ENCODE measurements at places on chromosomes 5 and 9. TPM values are rescaled to one million over a fixed set of nuclear protein-coding genes. Genes with fewer than 3 reads are reported as not detected.
A peak's percentile ranks its signal among the peaks of the same experiment; 100 is the strongest.

Gene GNA14
- 3.9 TPM for total RNA-seq

Gene ITGA2
- total RNA-seq = 22.5 TPM

DNA sequence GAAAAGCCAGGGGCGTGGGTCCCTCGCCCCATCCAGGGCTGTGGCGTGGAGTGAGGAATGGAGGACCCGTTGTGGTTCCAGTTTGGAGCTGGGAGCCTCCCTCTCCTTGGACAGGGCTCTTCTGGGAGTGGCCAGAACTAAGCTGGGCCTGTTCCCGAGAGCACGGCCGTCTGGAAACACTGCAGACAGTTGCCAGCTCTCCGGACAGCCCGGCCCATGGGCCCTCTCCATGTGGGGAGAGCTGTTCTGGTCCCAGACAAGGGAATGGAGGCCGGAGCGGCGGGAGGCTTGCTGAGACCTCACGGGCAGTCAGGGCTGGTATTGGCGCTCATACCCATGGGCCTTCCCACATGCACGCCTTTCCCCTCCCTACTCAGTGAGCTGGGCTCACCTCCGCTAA is 45.2 kb upstream of the FCN2 start:
- no peak overlapping the region for H3K4me3 ChIP-seq
- no peak overlapping the region for H3K27ac ChIP-seq
- no peaks in the 10 kb centered on the region for H3K4me1 ChIP-seq
- H3K27me3 ChIP-seq = no peaks in the 10 kb centered on the region

Gene PDCD1LG2
- total RNA-seq = not detected

- no peak overlapping the region for H3K4me3 ChIP-seq
- no peak overlapping the region for H3K27ac ChIP-seq
- no peaks in the 10 kb centered on the region for H3K27me3 ChIP-seq
- DNase-seq = no peak
Observed at GRCh38 chr5:125668884-125669283, 754.3 kb upstream of the GRAMD2B start.

DNA sequence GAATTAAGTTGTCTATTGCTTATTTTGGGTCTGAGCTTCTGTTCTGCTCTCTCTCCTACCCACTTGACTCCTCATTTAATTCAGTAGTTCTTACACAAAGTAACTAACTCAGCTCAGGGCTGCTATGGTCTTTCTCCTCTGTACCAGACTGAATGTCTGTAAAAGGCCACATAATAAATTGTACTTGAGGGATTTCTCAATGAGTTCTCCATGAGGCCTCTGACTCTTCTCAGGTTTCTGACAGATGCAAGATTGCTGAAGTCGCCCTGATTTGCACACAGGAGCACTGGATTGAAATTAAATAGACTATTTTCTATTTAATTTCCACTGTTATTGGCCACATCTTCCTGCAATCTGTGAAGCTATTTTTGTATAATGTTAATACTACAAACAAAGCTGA is 2.9 kb downstream of the IQGAP2 start:
- no peak overlapping the region for H3K4me3 ChIP-seq
- DNase-seq = no peak
- no peak overlapping the region for H3K27ac ChIP-seq
- no peaks in the 10 kb centered on the region for H3K27me3 ChIP-seq
- no peaks in the 10 kb centered on the region for H3K4me1 ChIP-seq

DNA sequence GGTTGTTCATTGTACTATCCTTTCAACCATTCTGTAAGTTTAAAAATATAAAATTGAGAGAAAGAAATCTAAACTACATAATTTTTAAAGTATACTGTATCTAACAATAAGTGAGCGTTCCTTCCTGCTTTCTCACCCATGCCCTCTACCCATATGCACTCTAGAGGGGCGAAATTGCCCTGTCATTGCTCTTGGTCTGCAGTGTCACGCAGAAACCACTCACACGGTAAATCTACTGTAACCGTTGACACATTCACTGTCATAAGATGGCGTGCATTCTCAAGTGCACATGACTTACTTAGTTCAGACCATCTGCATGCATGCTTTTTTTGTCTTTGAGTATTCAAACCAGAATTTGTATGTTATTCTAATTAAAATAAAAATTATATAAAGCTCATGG is 55.7 kb upstream of the NIPBL start:
- H3K27me3 ChIP-seq = no peaks in the 10 kb centered on the region
- no peak overlapping the region for H3K27ac ChIP-seq
- no peak for DNase-seq
- H3K4me1 ChIP-seq = no peaks in the 10 kb centered on the region
- no peak overlapping the region for H3K4me3 ChIP-seq

DNA sequence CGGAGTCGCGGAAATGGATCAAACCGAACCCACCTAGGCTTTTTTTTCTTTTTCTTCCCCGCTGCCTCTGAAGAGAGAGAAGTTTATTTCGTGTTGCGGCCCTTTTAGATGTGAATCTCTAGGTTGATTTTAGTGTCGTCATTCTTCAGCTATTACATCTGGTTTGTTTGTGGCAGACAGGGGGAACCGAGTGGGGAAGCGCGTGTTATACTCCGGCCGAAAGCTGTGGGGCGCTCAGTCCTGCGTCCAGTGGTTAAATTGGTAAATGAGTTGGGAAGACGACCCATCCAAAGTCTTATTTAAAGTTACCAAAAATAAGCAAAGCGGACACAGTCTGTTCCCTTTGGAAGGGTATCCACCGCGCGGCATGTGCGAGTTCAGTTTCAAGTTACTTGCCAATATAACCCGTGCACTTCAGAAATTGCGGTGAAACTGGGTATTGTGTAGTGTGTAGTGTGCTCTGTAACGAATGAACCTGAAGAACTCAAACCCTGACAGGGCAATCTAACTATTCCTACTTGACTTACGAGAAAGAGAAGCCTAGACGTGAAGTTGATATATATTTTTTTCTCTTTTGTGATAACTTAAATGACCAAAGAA is 1.3 kb downstream of the MAN2A1 start:
- DNase-seq = peak; percentile 80
- no peaks in the 10 kb centered on the region for H3K36me3 ChIP-seq
- H3K4me3 ChIP-seq = peak overlapping the region; percentile 85
- peaks cover 41% of the 10 kb centered on the region for H3K4me1 ChIP-seq
- H3K27ac ChIP-seq = peak overlapping the region; percentile 98

Gene GARIN3
- not detected for total RNA-seq

- H3K36me3 ChIP-seq = peaks cover 12% of the 10 kb centered on the region
- no peaks in the 10 kb centered on the region for H3K27me3 ChIP-seq
- DNase-seq = no peak
- no peak overlapping the region for H3K27ac ChIP-seq
Observed at GRCh38 chr5:109718216-109718615, 28.5 kb downstream of the MAN2A1 start.

DNA sequence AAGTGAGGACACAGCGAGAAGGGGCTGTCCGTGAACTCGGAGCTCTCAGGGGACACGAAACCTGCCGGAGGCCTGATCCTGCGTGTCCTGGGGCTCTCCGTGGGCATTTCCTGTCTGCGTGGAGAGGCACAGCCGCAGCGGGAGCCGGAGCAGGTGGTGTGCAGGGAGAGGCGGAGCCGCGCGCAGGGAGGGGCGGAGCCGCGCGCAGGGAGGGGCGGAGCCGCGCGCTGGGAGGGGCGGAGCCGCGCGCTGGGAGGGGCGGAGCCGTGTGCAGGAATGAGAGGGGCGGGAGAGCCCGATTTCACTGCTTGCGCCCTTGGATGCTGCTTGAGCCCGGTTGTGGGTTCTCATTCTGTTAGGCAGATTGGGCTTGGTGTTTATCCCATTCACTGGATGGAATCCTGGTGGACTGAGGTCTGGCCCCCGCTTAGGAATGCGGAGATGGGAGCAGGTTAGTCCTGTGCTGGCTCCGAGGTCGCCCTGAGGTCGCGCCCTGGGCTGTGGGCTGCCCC is 26.7 kb downstream of the NDUFS6 start:
- no peaks in the 10 kb centered on the region for H3K27me3 ChIP-seq
- no peak overlapping the region for H3K27ac ChIP-seq
- H3K4me3 ChIP-seq = no peak overlapping the region
- no peaks in the 10 kb centered on the region for H3K4me1 ChIP-seq

- no peaks in the 10 kb centered on the region for H3K36me3 ChIP-seq
- no peak overlapping the region for H3K4me3 ChIP-seq
- no peaks in the 10 kb centered on the region for H3K27me3 ChIP-seq
- no peak overlapping the region for H3K27ac ChIP-seq
- H3K4me1 ChIP-seq = no peaks in the 10 kb centered on the region
Observed at GRCh38 chr5:175353926-175354325, 90.1 kb downstream of the DRD1 start.

Gene NUTM2F
- not detected for total RNA-seq

GRCh38 chr5:88248094-88248493 is 20.6 kb downstream of the TMEM161B start:
- H3K4me3 ChIP-seq = no peak overlapping the region
- no peaks in the 10 kb centered on the region for H3K27me3 ChIP-seq
- no peaks in the 10 kb centered on the region for H3K4me1 ChIP-seq
- no peak overlapping the region for H3K27ac ChIP-seq
- no peaks in the 10 kb centered on the region for H3K36me3 ChIP-seq

Gene GPX3
- 143 TPM for total RNA-seq

GRCh38 chr9:92616199-92616641 is 53.7 kb downstream of the IPPK start:
- no peaks in the 10 kb centered on the region for H3K27me3 ChIP-seq
- H3K27ac ChIP-seq = peak overlapping the region; percentile 74
- no peaks in the 10 kb centered on the region for H3K36me3 ChIP-seq
- H3K4me1 ChIP-seq = no peaks in the 10 kb centered on the region
- DNase-seq = no peak

DNA sequence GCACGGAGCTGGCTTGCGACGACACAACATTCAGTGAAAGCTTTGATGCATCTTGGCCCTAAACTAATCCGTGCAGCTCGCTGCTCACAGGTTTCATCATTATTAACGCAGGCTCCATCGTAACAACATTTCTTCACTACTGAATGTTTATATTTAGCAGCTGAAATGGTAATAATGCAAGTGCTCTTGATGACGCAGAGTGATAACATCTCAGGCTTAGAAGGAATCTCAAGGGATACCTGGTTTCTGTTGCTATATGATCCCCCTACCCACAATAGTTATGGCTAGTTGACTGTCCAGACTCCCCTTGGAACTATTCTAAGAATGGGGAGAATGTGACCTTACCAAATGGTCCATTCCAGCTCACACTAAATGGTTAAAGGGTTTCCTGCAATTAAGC is 36.2 kb downstream of the C5 start:
- H3K4me1 ChIP-seq = no peaks in the 10 kb centered on the region
- no peak overlapping the region for H3K27ac ChIP-seq
- H3K36me3 ChIP-seq = no peaks in the 10 kb centered on the region
- no peak for DNase-seq
- H3K4me3 ChIP-seq = no peak overlapping the region

DNA sequence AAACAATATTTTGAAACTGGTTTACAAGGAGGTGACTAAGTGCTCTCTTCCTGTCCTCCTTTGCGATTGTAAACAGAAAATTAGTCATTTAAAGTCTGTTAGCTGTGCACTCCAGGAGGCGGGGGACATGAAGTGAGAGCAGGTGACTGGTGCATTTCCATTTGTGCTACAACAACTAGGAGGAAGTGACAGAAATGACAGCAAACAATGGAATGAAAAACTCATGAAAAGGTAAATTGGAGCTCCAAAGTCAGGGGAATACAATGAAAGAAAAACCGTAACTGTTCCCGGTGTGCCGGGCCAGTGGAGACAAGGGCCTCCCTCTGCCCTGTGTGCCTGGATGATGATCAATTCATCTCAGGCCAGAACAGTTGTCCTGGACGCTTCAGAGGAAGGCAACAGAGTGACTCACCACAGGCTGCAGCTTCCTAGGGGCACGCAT is 439.9 kb downstream of the GADD45G start:
- DNase-seq = no peak
- H3K4me3 ChIP-seq = no peak overlapping the region
- no peaks in the 10 kb centered on the region for H3K27me3 ChIP-seq
- H3K36me3 ChIP-seq = no peaks in the 10 kb centered on the region
- no peak overlapping the region for H3K27ac ChIP-seq

GRCh38 chr9:97958812-97959511 is 21.0 kb upstream of the HEMGN start:
- no peaks in the 10 kb centered on the region for H3K36me3 ChIP-seq
- H3K4me1 ChIP-seq = no peaks in the 10 kb centered on the region
- DNase-seq = no peak
- no peak overlapping the region for H3K27ac ChIP-seq

DNA sequence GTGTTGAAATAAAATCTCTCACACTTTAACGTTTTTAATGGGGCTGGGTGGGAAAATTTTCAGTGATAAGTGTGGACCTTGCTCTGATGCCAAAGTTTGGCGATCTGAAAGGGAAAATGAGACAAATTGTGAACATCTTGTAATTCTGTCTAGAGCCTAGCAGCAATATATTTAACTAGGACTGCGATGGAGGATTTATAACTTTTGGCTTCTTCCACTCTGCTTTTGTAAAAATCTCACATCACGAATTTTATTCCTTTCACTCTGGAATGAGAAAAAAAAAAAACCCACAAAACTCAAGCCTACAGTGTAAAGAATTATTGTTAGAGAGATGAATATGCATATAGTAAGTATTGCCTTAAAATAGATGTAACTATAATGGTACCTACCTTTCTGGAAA is 19.9 kb downstream of the CCNH start:
- H3K36me3 ChIP-seq = no peaks in the 10 kb centered on the region
- no peaks in the 10 kb centered on the region for H3K4me1 ChIP-seq
- no peak overlapping the region for H3K27ac ChIP-seq

GRCh38 chr5:151384106-151384505 is 36.7 kb upstream of the SLC36A2 start:
- H3K27ac ChIP-seq = no peak overlapping the region
- H3K27me3 ChIP-seq = no peaks in the 10 kb centered on the region
- no peaks in the 10 kb centered on the region for H3K36me3 ChIP-seq
- H3K4me3 ChIP-seq = no peak overlapping the region
- no peaks in the 10 kb centered on the region for H3K4me1 ChIP-seq

Gene NR5A1
- not detected for total RNA-seq

Gene C5orf58
- not detected for total RNA-seq

Gene LRRC19
- 102 TPM for total RNA-seq

All from Peyer's patch (tissue), 4 donors.